ENCODE measurements at places on chromosomes 7 and 10. TPM values are rescaled to one million over a fixed set of nuclear protein-coding genes. Genes with fewer than 3 reads are reported as not detected.

VPS50 gene
- 54.4 TPM for total RNA-seq

GRCh38 chr7:134245253-134245652 is 71.5 kb downstream of the SLC35B4 start:
- DNase-seq, result no peak

DNA sequence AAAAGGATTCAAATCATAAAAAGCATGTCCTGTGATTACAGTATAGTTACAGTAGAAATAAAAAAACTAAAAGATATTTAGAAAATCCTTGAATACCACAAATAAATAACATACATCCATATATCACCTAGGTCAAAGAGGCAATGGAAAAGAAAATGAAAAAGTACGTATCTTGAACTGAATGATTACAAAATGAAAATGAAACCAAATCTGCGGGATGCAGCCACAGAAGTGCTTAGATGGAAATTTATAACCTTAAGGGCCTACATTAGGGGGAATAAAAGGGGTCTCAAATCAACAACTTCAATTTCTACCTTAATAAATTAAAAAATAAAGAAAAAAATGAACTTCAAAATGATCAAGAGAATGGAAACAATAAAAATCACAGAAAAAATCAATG is 879.0 kb upstream of the CELF2 start:
- no peak for DNase-seq

DNA sequence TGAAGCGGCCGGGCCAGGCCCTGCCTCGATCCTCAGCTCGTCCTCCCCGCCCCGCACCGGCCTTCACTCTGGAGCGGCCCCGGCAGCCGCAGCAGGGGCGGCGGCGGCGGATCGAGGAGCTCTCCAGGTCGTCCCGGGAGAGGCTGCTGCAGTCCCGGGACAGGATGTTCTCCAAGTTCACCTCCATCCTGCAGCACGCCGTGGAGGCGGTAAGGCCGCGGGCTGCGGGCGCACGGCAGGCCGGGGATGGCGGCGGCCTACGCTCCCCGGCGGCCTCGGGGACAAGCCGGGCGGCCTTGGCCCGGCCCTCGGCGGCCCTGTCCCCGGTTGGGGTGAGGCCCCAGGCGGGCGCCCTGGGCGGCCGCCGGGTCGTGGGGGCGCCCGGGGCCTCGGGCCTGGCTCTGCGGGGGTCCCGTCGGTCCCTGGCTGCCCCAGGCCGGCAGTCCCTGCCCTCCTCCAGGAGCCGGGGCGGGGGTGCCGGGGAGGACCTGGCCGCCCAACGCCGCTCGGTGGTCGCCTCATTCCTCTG is 399 bp downstream of the FHIP2A start:
- no peak for DNase-seq

DNA sequence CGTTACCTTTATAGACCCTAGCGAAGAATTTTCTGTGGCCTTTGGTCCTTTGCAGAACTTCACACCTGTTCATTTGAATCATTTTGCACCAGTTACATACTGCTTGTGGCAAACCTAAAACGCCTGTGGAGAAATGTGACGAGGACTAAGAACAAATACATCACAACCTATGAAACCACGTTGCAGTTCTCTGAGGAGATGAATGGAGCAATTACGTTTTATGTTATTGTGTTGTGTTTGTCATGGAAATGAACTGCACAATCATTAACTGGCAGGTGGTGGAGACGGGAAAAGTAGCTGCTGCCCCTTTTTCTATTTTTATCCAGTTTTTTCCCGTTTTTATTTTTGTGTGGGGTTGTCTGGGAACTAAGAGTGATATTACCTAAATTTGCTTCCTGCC is 505.5 kb downstream of the SDK1 start:
- no peak for DNase-seq

GRCh38 chr7:42180806-42181205 is 56.2 kb downstream of the GLI3 start:
- DNase-seq, result no peak
